ENCODE measurements at places on chromosomes 5 and 9. TPM values are rescaled to one million over a fixed set of nuclear protein-coding genes. Genes with fewer than 3 reads are reported as not detected.
A peak's percentile ranks its signal among the peaks of the same experiment; 100 is the strongest.

TMC1 gene
- not detected for total RNA-seq

HEMGN gene
- total RNA-seq = not detected

SCGB3A2 gene
- not detected for total RNA-seq

DNA sequence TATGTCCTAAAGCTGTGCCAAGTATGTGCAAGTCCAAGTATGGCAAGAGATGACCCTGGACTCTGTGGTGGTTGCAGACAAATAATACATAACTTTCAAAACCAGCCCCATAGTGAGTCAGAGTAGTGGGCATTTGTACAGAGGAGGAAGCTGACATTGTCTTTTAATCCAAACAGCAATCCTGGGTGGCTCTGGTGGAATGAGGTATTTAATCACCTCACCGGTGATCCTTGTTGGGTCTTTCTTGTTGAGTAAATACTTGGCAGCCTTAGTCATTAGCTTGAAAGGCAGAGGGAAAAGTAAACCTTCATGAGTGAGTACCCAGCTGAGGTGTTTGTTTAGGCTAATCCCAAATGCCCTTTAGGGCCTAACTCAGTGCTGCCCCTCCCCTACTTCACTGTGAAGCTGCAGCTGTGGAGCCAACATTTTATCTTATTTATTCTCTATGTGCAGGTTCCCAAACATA, 148.7 kb upstream of the SLC12A2 start:
- DNase-seq = peak; percentile 97

- no peak for DNase-seq
Observed at GRCh38 chr9:84136119-84136868, 155.7 kb downstream of the RMI1 start.

- DNase-seq = no peak
Observed at GRCh38 chr9:87016681-87017080, 69.4 kb upstream of the GAS1 start.

- peak; percentile 64 for DNase-seq
Observed at GRCh38 chr9:5843794-5844471, 11.0 kb upstream of the ERMP1 start.

- peak; percentile 98 for DNase-seq
Observed at GRCh38 chr5:157390551-157391297, 69.3 kb upstream of the NIPAL4 start.

Data from kidney epithelial cell (primary cell).